ENCODE measurements at places on chromosomes 16 and 17.

DNA sequence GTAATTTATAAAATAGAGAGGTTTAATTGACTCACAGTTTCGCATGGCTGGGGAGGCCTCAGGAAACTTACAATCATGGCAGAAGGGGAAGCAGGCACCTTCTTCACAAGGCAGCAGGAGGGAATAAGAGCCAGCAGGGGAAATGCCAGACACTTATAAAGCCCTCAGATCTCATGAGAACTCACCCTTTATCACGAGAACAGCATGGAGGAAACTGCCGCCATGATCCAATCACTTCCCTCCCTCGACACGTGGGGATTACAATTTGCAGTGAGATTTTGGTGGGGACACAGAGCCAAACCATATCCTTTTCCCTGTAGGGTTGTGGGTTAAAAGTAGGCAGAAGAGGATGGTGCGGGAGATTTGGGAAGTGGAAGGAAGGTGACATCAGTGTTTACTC, 101.4 kb downstream of the BMERB1 start:
- DNase-seq = no peak

- DNase-seq = peak; percentile 15
Measured at GRCh38 chr16:24853830-24854229, 8.1 kb downstream of the SLC5A11 start.

DNA sequence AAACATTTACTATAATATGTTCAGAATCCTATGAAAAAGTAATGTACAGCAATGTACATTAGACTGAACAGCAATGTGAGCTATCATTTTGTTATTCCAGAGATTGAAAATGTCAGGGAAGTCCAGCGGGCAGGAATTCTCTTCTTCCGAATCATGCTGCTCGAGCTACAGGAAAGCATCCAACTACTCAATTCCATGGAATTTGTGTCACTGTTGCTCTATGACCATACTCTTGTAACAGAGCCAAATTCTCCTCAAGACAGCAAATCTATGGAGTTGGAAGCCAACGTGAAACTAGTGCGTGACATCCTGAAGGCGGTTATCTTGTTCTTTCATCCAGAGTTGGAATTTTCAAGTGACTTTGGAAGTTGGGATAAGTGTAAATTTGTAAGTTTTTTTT, 24.8 kb upstream of the NSRP1 start:
- no peak for DNase-seq

DNA sequence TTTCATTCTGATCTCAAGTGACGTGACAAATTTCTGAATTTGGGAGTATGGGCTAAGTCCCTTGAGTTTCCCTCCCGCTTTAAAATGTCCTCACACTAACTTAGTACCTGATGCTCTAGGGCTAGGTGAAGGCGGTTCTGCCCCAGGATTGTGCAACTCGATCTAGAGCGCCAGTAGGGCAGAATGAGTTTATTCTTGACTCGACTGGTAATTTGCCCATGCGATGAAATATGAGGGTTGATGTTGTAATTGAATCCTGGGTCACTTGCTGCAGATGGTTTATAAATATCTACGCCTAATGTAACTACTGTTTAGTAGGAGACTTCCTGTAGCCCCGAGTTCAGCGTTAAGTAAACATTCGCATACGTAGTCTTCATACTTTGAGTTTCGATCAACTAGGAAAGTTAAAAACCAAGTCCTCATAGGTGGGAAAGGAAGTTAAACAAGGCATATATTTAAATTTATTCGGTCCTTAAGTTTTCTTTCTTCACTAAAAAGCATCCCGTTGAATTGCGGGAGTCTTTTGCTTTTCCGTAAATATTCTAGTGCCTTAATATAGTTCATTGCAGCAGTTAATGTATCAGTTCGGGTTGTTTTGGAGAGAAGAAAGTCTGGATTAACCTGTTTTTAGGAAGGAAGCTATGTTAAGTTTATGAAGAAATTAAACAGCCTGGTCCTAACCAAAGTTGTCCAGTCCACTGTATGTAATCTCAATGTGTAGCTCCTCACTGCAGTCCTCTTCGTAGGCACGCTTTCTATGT, 1.6 kb downstream of the CTCF start:
- DNase-seq = no peak

GRCh38 chr16:83704656-83705055, 103.1 kb upstream of the HSBP1 start:
- no peak for DNase-seq

DNA sequence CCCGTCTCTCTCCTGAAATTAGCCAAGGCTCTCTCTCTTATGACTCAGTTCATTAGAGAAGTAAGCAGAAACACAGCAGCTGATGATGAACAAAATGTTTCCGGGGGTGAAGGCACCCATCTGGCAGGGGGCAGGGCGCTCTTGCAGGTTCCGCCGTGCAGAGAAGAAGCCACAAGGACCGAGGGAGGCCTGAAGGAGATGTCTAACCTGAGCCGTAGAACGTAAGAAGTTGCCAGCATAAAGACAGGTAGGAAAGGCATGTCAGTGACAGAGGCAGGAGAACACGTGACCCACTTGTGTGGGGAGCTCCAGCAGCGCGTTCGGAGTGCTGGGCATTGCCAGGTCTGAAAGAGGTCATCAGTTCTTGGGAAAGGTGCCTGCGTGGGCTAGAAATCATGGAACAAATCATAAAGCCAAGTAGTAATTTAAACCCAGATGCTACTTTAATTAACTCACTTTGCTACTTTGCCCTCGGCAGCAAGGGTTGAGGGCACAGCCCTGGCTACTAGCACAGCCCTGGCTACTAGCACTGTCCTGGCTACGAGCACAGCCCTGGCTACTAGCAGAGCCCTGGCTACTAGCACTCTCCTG, 198.6 kb downstream of the RPTOR start:
- DNase-seq = no peak

- DNase-seq = no peak
Measured at GRCh38 chr17:65039336-65039988, 17.1 kb downstream of the GNA13 start.

DNA sequence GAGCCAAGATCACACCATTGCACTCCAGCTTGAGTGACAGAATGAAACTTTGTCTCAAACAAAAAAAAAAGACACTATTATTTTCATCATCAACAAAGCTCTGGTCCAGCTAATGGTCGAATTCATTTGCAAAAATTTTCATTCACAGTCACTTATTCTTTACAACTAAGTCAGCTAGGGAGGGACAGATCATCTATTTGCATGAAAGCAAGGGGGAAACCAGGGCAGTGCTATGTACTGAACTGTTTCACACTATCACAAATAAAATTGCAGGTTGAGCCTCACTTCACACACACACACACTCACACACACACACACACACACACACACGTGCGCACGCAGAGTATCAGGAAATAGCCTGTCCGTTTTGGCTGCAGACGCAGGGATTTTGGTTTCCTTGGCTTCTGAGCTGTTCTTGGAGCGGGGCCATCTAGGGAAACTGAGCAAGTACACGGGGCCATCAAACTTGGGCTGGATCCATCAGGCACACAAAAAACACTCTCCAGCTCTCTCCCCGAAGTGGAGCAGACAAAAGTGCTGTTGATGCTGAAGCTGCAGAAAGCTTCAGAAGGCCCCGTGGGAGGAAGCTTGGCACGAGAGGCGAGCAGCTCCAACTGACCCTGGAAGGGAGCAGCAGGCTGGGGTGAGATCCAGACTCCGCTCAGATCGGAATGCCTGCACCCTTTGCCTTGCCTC, 44.3 kb upstream of the HELZ start:
- no peak for DNase-seq

GRCh38 chr16:13390986-13391305, 489.5 kb downstream of the SHISA9 start:
- no peak for DNase-seq

- no peak for DNase-seq
Measured at GRCh38 chr17:71217769-71218168, 903.1 kb upstream of the SOX9 start.

- DNase-seq = no peak
Measured at GRCh38 chr16:22732400-22732799, 81.6 kb upstream of the HS3ST2 start.

- DNase-seq = no peak
Measured at GRCh38 chr16:85548375-85548774, 64.7 kb upstream of the GSE1 start.

DNA sequence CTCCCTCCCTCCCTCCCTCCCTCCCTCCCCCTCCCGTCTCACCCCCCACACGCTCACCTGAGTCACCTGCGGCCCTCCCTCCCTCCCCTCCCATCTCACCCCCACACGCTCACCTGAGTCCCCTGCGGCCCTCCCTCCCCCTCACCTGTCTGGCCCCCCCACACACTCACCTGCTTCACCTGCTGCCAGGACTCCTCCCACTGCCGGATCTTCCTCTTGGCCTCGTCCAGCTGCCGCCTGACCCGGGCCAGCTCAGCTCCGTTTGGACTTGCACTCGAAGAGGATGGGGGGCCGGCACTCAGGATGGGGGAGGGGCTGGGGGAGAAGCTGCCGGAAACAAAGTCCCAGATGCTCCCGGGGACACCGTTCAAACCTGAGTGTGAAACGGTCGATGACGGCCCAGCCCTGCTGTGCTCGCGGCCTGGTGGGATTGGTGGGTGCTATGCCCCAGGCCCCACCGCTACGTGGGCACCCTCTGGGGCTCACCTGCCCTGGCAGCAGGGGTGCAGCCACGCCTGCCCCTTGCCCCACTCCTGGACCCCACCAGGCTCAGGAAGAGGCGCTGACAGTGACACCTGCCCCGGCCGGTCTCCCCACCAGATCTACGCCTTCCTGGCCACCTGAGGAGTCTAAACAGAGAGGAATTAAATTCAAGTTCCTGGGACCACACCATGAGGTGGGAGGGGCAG, 15.9 kb downstream of the GNPTG start:
- DNase-seq = no peak

GRCh38 chr16:47884116-47884725, 271.6 kb downstream of the ABCC12 start:
- DNase-seq = no peak

DNA sequence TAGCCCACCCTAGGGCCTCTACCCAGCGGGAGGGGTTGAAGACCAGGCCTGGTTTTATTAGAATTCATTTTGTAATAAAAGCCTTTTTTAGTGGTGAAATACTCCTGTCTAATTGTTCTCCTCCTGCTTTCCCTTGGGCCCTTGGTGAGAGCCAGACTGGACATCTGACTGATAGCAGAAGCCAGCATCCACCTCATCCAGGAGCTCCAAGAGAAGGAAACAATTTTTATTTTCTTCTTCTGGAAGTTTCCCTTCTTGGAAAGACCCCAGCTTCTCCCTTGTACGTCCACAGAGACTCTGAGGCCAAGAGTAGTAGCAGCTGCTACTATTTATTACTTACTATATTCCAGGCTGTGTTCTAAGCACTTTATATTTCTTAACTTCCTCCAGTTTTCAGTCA, 4.0 kb upstream of the PHKG2 start:
- no peak for DNase-seq

DNA sequence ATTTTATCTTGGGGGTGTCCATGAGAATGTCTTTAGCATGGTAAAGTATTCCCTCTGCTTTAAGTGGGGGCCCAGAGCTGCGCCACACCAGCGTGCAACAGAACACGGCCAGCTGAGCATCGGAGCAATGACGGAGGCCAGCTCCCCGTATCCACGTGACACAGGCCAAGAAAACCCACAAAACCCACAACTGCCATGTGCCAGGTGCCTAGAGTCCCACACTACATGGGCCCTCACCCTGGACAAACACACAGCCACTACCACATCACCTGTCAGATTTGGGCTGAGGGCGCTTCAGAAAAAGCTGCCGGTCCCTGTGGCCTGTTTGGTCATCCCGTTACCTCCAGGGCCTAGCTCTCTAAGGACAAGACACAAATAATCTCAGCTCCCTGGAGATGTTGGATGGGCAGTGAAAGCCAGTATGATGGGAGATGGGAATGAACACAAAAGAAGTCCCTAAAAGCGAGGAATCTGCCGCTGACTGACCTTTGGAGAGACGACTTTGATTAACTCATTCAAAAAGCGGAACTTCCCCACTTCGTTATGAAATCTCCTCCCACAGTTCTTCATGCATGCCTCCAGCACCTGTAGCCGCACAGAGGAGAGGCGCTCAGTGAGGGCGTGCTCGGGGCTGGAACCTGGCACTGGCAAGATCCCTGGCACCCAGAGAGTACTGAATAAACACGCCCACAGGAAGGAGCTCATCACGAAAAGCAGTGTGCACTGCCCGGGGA, 17.1 kb downstream of the GGA3 start:
- no peak for DNase-seq

GRCh38 chr17:7580604-7581575, 1.5 kb downstream of the CD68 start:
- DNase-seq = no peak

DNA sequence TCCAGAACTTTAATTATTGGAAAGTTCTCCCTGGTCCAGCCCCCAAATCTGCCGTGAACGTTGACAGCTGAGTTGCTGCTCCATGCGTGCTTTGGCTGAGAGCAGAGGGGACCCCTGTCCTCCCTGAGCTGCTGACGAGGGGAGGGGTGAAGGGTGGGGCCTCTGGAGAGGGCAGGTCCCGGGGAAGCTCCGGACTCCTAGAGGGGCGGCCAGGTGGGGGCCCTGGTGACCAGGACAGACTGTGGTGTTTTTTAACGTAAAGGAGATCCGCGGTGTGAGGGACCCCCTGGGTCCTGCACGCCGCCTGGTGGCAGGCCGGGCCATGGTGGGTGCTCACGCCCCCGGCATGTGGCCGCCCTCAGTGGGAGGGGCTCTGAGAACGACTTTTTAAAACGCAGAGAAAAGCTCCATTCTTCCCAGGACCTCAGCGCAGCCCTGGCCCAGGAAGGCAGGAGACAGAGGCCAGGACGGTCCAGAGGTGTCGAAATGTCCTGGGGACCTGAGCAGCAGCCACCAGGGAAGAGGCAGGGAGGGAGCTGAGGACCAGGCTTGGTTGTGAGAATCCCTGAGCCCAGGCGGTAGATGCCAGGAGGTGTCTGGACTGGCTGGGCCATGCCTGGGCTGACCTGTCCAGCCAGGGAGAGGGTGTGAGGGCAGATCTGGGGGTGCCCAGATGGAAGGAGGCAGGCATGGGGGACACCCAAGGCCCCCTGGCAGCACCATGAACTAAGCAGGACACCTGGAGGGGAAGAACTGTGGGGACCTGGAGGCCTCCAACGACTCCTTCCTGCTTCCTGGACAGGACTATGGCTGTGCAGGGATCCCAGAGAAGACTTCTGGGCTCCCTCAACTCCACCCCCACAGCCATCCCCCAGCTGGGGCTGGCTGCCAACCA, at the start of gene MC1R:
MC1R (plus strand) TSS at position 410 of the 895 bp plus-strand sequence; CDS start at position 807, 397 bp downstream.
- no peak for DNase-seq

DNA sequence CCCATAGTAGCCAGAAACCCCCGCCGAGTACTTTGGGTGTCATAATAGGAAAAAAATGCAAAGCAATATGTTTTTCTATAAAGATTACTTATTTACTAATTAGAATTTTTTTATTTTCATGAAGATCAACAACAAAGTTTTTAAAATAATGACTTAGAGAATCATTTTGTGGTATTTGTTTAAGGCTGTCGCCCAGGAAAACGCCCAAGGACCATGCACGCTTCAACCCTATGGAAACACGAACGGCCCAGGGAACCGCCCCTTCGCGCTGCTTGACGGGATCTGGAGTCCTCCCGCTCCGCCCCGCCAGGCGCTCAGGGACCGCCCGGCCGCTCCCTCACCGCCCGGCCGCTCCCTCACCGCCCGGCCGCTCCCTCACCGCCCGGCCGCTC, 408 bp upstream of the KPNA2 start:
- peak; percentile 98 for DNase-seq

GRCh38 chr16:11481987-11482386, 104.7 kb downstream of the LITAF start:
- DNase-seq = no peak

Measured in NCI-H2227 treated with DMSO at 0.1 percent for 48 hours (cell line).